Activated CD4-positive, alpha-beta T cell treated with anti-CD3 and anti-CD28 coated beads, Interleukin-2, Interleukin-4, amounts not matched to agents 100 ng/mL and 50 ng/mL, durations not matched to agents 16 hours and 8 hours (primary cell): ENCODE measurements at places on chromosomes 12 and 14.

- no peak for DNase-seq
These were observed 1.5 kb upstream of the GPR65 start for GRCh38 chr14:88003425-88003824.

DNA sequence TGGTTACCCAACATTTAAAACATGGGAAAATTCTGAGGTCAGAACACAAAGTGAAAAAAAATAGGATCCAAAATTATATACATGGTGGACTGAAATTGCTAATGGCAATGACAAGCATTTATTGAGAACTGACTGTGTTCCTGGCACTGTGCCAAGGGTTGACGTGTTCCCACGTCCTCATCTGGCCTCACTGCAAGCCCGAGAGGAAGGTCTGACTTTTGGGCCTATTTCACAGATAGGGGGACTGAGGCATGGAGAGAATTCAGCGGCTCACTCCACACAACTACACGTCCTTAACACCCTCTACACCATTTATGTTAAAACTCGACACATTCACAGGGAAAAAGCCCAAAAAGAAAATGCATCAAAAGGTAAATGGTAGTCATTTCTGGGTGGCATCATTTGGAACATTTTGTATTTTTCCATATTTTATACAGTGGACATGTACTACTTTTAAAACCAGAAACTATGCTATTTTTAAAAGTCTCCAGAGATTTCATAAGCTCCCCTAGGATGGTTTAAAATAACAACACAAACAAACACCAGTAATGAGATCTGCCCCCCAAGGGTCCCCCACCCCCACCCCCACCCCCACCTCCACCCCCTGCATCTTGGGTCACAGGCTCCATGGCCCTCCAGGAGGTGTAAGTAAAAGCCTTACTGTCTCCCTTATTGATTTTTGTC lies 27.7 kb downstream of the CLMN start:
- DNase-seq: no peak

- DNase-seq: no peak
These were observed 16.0 kb downstream of the LRRK2 start for GRCh38 chr12:40240779-40241178.

GRCh38 chr14:44379292-44379977 lies 127.6 kb downstream of the FSCB start:
- no peak for DNase-seq

DNA sequence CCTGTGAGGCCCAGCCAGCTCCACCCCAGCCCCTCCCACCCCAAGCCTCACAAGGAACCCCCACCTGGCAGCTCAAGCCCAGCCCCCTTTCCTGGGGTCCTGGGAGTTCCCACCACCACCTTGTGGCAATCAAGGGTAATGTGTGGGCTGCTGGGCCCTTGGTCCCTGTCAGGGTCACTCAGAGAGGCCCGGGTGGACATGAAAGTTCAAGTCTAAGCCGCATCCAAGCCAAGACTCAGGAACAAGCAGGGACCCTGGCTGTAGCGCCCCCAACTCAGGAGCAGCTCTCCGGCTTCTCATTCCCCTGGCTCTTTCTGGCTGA lies 106.4 kb upstream of the C14orf180 start:
- no peak for DNase-seq

GRCh38 chr14:99231850-99232713 lies 39.9 kb downstream of the BCL11B start:
- no peak for DNase-seq

DNA sequence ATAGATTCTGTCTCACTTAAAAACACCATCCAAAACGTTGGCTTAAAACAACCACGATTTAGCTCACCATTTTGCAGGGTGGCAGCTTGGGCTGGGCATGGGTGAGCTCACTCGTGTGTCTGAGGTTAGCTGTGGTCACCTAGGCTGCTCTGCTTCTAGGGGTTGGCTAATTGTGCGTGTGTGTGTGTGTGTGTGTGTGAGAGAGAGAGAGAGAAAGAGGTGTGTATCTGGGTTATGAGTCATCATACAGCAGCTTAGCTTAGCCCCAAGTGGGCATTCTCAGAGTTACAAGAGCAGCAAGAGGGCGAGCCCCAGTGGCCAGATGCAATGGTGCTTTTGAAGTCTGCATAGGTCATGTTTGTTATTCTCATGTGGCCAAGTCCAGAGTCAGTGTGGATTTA lies 6.0 kb downstream of the FBXW8 start:
- peak; percentile 74 for DNase-seq
